NCI-H1048 (cell line): ENCODE measurements at places on chromosomes 4 and X.

- DNase-seq = no peak
These were observed 4.6 kb downstream of the HCFC1 start for GRCh38 chrX:153966841-153967535.

GRCh38 chr4:41991916-41992767 is 1.8 kb downstream of the SLC30A9 start:
- DNase-seq = no peak

DNA sequence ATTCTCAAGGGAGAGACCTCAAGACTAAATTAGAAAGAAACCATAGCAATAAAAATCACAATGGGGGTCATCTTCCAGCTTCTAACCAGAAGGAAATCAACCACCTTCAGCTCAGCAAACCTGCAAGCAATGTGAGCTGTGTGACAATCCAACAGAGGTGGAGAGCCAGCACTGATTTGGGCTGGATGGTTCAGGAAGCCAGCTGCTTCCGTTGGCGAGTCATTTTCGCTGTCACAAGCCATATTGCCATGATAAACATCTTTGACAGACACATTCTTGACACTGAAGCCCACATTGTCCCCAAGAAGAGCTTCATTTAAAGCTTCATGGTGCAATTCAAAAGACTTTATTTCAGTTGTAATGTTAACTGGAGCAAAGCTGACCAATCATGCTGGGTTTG is 22.7 kb downstream of the F8A1 start:
- no peak for DNase-seq

- DNase-seq = no peak
These were observed 14.5 kb downstream of the CMC4 start for GRCh38 chrX:155056471-155056870.

DNA sequence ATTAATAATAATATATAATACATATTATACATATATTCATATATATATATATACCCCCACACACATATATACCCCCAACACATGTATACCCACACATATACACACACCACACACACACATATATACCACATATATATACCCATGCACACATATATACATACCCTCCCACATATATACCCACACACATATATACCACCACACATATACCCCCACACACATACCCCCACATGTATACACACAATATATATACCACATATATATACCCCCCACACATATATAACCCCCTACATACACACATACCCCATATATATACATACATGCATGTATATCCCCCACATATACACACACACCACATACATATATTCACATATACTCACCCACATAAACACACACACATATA is 52.0 kb downstream of the NSG1 start:
- no peak for DNase-seq

DNA sequence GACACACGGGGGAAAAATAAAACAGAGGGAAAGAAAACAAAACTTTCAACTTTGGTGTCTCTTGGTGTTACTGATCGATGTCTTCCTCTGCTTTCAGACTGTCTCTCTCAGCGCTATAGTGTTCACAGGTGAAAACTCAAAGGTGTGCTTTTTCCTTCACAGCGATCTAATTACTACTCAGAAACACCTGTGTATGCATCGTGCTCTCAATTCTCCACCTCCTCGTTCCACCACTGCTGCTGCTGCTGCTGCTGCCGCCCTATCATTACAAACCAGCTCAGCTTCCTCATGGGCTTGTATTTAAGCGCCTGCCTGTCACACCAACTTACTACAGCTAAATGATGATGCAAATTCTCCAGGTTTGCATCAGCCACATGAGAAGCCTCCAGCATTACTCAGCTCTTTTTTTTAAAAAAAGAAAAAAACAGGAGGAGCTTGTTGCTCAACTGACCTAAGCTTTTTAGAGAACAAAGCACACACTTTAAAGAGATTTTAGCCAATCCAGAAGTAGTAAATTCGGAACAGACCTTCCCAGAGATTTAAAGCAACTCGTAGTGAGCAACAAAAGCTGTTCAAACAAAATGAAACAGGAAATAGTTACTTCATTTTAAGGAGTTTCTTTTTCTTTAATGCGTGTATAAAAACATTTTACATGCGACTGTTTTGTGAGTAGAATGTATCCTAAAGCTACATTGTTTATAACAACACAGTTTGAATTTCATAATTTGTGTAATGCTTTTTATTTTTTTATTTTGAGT is at the start of gene SLC7A11:
SLC7A11 (minus strand) TSS at position 274 of the 758 bp plus-strand sequence. CDS start 280 bp downstream, outside the sequence.
- peak; percentile 94 for DNase-seq

DNA sequence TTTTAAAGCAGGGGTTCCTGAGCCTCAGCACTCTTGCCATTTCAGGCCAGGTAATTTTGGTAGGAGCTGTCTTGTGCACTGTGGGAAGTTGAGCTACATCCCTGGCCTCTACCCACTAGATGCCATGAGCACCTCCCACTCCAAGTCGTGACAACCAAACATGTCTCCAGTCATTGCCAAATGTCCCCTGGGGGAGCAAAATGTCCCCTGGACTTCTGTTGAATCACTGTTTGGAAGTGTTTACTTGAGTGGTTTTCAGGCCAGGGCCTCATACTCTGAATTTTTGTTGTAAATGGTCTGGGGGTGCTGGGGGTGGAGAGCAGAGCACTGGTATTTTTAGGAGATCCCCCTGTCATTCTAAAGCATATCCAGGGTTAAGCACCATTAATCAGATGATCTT is 3.2 kb downstream of the PDK3 start:
- no peak for DNase-seq

DNA sequence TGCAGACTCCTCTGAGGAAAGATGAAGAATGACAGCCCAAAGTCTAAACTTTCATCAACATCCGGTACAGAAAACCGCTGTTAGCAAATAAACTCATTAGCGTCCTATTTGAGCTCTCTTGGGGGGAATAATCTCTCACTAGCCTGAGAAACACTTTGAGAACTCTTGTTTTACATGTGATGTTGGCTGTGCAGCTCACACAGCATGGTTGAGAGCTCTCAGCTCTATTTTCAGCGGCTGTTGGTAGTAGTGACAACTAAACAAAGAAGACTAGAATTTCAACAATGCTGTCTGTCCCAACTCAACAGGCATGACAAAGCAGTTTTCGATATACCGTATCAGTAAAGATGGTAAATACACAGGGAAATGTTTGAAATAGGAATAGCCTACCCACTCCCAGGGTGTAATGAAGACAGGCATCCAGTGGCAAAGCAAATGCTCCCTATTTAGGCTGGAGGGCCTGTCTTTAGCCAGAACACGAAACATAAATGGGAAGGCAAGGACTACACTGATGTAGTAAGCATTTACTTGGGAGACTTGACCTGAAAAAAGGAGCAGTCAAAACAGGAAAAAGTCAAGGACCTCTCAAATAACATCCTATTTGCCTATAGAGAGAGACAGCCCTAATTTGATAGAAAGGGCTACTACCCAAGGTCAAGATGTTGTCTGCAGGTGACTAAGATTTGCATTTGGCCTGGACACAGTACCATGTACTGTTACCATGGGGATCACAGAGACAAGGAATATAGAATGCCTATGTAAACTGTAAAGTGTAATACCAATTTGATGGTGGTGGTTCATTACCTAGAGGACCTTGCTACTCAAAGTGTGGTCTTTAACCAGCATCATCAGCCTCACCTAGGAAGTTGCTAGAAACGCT is 60.4 kb downstream of the PPEF2 start:
- DNase-seq = no peak

- no peak for DNase-seq
These were observed 1.9 kb downstream of the DMP1 start for GRCh38 chr4:87651941-87652340.

DNA sequence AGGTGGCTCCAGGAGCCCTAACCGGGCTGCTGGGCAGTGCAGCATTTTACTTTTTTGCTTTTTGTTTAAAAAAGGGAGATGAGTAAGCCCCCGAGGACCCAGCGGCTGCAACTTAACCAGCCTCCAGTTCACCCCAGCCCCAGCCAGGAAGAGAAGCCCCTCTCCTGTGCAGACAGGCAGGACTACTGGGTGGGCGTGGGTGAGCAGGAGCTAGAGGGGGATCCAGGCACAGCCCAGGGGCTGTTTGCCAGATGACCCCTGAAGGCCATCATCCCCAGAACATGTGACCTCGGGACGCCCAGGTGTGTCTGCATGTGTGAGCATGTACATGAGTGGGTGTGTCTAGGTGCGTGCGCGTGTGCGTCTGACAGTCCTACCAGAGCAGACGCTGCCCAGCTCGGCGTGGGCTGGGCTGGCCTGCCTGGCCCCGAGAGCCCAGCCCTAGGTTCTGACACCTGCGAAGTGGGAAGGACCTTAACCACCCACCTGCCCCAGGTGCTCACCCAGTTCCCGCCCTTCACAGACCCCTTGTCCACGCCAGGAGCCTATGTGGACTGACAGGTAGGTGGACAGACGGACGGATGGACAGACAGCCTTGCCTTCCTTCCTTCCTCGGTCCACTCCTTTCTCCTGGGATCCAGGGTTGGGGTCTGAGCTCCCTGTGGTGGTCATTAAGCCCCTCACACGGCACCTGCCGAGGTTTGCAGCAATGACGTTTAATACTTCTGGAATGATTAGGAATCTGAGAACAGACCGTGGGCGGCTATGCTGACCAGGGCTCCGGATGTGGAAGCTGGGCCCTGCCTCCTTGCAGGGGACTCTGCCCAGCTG is 7.8 kb upstream of the HAUS3 start:
- no peak for DNase-seq

- no peak for DNase-seq
These were observed 28.3 kb upstream of the PLCXD1 start for GRCh38 chrX:252957-253291.

GRCh38 chr4:147836807-147837206 is 104.9 kb downstream of the ARHGAP10 start:
- DNase-seq = no peak

GRCh38 chr4:186593587-186593973 is 38.2 kb upstream of the MTNR1A start:
- DNase-seq = no peak

GRCh38 chr4:60962286-60962685 is 237.8 kb upstream of the ADGRL3 start:
- no peak for DNase-seq

DNA sequence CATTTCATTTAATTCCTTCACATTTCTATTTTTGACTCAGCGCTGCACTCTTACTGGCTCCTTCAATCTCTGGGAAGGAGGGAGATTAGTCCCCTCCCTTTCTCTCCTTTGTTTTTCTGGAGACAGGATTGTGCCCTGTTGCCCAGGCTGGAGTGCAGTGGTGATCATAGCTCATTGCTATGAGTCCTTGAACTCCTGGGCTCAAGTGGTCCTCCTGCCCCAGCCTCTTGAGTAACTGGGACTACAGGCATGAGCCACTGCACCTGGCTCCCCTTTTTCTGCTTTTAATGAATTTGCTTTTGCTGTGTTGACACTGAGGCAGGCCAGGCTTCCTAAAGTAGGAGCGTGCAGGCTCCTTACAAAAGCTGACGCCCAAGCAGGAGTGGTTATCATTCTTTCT is 10.5 kb downstream of the TBC1D14 start:
- DNase-seq = no peak

DNA sequence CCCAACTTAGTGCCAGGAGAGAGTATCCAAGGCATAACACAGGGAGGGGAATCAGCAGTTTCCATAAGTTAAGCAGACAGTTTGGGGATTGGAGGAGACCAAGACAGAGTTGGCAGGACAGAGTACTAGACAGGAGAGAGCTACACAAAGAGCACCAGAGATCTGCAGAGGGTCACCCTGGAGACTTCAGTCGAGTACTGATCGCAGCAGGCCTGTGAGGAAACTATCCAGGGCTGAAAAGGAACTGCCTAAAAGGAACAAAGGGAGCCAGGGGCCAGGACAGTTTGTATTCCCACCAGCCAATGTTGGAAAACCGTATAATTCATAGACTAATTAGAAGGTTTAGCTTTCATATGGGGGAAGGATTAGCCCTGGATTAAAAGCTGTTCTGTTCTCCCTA is 80.6 kb upstream of the ENPP6 start:
- DNase-seq = no peak

- no peak for DNase-seq
These were observed 1276.1 kb downstream of the PCDH7 start for GRCh38 chr4:31995943-31996901.

DNA sequence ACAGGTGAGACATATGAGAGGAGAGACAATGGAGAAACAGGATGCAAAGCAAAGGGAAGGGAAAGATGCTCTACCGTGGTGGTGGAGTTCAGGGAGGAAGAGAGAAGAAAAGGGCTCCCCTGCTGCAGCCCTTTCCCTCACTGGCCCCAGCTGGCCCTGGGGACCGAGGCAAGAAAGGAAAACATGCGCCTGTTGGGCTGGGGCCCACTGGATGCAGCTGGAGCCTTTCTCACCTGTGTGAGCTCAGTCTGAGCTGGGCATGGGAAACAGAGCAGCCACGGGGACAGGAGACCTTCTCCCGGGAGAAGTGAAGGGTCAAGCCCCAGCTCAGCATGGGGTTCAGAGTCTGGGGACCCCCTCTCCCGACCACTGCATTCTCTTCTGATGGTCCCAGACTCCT is 11.9 kb downstream of the NXF3 start:
- no peak for DNase-seq

GRCh38 chrX:48714573-48714972 is 18.0 kb downstream of the SUV39H1 start:
- DNase-seq = no peak

DNA sequence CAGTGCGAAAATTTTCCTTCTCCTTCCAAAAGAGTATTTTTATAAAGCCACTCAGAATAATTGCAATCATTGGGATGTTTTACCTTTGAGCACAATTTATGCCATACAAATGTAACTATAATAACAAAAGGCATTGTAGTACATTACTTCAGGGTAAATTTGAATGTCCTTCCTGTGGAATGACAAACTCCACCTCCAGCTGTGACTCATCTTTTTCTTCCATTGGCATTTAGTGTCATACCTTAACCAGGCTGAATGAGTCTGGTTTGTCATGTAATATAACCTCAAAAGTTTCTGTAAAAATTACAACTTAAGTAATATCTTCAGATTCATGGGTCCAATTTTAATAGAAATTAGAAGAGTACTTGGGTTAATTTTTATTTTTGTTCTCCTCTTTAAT is 93.3 kb downstream of the TMEM47 start:
- DNase-seq = no peak

DNA sequence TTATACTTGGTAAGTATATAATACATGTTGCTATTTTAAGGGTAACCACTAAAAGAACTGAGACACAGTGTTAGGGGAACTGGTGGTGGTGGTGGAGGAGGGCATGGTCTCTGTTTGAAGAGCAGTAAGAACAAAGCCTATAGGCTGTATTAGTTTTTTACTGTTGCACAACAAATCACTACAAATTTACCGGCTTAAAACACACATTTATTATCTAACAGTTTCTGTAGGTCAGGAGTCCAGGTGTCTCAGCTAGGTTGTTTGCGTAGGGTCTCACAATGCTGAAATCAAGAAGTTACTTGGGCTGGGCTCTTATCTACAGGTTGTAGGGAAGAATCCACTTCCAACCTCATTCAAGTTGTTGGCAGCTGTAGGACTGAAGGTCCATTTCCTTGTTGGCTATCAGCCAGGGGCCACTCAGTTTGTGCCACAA is 52.6 kb downstream of the CASK start:
- DNase-seq = no peak

GRCh38 chrX:96764864-96765263 is 80.2 kb downstream of the DIAPH2 start:
- DNase-seq = no peak

DNA sequence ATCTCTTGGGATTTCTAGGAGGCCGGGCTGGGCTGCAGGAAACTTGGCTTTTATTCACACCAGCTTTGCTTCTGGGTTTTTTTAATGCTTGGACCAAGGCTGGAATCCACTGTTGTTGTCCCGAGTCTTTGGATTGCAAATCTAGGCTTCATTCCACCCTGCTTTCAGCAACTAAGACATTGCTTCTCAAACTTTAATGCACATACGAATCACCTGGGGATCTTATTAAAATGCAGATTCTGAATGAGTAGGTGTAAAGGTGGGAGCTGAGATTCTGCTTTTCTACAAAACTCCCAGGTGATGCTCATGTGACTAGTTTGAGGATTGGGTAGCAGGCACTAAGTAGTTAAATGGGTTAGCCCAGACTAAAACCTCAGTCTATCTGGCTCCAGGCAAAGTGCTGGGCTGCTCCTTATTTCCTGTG is 39.2 kb upstream of the GPC4 start:
- no peak for DNase-seq
